ENCODE measurements at places on chromosomes 4 and X.

- DNase-seq = no peak
Measured at GRCh38 chr4:169024762-169025161, 14.7 kb upstream of the CBR4 start.

DNA sequence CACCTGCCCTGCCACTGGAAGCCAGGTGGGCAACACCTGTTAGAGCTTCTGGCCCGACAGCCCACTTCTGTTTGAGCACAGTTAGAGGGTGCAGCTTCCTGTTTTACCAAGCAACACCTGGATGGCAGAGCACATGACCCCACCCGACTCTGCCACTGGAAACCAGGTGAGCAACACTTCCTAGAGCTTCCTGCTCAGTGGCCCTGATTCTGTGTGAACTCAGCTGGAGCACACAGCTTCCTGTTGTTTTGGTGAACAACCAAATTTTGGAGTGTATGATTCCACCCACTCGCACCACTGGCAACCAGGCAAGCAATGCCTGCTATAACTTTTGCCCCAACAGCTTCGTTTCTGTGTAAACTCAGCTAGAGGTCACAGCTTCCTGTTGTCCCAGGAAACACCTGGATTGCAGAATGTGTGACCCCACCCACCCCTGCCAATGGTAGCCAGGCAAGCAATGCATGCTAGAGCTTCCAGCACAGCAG lies 163.8 kb upstream of the KLF8 start:
- no peak for DNase-seq

DNA sequence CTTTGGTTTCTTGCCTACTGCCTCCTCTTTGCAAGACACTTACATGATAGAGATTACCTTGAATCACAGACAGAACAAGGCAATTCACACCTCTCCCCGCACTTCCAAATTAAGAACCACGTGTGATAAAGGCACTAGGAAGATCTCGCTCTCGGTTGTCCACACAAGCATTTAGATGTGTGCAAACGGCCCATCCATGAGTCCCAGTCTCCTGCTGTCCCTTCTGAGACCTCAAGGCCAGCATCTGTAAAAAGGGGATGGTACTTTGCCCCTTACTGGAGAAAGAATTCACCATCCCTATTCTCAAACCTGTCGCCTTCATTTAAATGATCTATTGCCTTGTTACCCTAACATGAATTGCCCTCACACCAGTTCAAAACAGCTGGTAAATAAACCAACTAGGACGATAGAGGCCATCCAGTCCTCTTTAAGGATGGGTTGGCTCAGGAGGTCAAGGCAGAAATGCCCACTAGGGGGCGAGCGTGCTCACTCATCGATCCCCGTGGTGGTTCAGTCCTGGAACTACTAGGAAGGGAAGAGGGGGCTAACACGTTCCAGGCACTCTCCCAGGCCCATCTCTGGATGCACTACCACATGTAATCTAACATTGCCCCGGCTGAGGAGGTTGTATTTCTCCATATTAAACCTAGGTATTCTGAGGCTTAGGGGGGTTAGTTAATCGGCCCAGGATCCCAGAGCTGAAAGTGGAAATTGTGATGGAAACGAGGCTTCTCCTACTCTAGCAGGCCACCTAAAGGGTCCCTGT lies 95.8 kb downstream of the DHX15 start:
- peak; percentile 89 for DNase-seq

GRCh38 chr4:61933527-61933926 lies 733.4 kb downstream of the ADGRL3 start:
- DNase-seq = no peak

DNA sequence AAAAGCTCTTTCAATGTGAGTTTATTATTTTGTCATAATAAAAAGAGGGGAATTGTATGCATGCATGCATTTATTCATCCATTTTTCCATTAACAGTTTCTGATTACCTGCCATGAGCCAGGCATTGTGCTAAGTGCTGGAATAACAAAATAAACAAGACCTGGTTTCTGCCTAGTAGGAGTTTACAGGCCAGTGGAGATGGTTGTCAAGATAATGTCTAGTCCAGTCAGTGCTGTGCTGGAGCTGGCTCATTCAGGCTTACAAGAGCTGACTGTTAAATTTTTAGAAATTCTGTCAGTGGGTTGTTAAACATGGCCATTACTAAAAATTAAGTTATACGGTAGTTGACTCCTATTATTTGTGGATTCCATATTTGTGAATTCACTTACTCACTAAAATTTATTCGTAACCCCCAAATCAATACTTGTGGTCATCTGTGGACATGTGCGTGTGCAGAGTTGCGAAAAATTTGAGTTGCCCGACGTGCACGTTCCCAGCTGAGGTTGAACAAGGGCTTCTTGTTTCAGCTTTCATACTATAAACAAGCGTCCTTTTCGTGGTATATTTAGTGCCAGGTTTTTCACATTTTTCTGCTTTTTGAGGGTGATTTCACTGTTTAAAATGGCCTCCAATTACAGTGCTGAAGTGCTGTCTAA lies 172.3 kb upstream of the RPS6KA3 start:
- no peak for DNase-seq

DNA sequence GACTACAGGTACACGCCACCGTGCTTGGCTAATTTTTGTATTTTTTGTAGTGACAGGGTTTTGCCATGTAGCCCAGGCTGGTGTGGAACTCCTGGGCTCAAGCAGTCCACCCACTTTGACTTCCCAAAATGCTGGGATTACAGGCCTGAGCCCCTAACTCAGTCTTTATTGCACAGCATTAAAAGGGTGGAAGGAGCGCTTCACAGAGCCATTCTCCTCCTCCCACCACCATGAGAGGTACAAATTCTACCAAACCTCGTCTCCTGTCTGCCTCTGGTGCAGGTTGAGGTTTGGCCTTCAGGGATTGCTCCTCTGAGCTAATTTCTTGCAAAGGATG lies 52.3 kb downstream of the TLR10 start:
- DNase-seq = no peak

DNA sequence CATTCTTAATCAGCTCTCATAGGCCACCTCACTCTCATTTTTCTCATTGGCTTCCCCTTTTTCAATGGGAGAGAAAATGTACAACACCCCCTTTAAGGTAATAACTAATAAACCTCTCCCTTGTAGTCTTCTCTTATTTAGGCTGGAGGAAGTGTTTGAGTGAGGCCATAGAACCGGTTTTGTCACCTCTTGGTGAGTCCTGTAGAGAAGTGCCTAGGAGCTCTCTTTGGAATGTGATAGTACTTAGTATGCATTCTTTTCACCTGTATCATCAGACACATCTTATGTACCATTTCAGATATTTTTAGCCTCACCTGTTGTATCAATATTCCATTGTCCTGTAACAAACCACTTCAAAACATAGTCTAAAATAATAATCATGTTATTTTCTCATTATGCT lies 3.5 kb upstream of the TAB3 start:
- DNase-seq = no peak

- DNase-seq = peak; percentile 54
Measured at GRCh38 chr4:2290974-2291704, 29.2 kb upstream of the MXD4 start.

DNA sequence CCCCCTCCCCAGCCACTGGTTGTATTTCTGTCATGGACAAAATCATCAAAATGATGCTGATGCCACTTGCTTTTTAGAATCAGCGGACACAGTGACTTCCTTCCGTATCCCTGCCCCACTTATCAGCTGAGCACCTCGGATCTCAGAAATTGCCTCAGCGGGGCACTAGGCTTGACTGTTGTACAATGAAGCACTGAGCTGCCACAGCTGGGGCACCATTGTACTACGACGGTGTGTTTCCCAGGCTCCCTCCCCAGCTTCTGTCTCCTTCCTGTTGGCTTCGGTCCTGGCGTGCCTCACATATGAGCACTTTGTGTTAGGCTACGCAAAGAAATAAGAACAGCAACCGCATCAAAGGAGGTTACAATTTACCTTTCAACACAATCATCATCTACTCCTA lies 82.4 kb downstream of the F11 start:
- DNase-seq = peak; percentile 27

DNA sequence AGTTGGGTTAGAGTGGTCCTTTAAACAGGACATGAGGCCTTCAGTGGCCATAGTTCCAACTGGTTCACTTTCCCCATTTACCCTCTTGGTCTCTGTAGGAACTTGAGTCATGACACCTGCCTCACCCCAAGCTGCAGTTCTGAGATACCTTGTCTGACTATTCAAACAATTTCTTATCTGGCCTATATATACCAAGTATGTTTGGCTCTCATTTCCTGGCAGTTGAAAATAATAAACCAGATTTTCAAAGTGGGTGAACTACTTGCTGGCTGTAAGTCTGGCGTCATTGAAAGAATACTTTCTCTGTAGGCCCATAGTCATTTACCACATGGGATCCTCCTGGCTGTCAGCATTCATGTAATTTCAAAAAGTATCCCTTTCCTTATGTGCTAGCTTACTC lies 228.8 kb downstream of the SHROOM3 start:
- no peak for DNase-seq

- peak; percentile 26 for DNase-seq
Measured at GRCh38 chr4:82851885-82852750, 38.8 kb downstream of the SEC31A start.

DNA sequence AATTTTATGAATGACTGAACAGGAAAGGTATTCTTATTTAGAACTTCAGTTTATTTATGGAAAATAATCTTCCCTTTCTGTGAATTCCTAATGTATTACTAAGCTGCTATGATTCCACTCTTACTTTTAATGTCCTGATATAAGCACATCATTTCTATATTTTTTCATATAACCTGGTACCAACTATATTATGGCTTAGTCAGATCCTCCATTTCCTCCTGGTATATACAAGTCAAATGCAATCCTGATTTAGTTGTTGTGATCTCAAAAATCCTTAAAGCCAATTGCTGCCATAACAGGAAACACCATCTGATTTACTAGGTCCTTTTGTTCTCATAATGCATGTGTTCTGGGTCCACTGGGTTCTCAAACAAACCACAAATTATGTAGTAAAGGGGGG lies 26.8 kb downstream of the TRMT2B start:
- no peak for DNase-seq

DNA sequence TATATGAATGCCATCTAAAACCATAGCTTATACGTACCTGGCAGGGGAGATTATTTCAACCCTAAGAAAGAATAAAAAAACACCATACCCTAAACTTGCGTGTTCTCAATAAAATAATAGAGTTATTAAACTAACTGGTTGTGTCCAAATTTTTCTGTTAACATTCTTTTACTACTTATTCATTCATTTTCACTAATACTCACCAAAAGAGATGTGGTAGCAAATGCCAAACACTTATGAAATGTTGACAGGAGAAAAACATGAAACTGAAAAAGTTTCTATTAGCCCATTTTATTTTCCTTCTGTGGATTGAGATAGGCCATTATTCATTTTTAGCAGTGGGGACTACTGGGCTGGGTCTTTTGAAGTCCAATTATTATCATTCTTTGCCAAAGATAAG lies 102.0 kb downstream of the TSPAN5 start:
- DNase-seq = no peak

GRCh38 chr4:113292371-113293042 lies 243.1 kb downstream of the ANK2 start:
- DNase-seq = peak; percentile 62

DNA sequence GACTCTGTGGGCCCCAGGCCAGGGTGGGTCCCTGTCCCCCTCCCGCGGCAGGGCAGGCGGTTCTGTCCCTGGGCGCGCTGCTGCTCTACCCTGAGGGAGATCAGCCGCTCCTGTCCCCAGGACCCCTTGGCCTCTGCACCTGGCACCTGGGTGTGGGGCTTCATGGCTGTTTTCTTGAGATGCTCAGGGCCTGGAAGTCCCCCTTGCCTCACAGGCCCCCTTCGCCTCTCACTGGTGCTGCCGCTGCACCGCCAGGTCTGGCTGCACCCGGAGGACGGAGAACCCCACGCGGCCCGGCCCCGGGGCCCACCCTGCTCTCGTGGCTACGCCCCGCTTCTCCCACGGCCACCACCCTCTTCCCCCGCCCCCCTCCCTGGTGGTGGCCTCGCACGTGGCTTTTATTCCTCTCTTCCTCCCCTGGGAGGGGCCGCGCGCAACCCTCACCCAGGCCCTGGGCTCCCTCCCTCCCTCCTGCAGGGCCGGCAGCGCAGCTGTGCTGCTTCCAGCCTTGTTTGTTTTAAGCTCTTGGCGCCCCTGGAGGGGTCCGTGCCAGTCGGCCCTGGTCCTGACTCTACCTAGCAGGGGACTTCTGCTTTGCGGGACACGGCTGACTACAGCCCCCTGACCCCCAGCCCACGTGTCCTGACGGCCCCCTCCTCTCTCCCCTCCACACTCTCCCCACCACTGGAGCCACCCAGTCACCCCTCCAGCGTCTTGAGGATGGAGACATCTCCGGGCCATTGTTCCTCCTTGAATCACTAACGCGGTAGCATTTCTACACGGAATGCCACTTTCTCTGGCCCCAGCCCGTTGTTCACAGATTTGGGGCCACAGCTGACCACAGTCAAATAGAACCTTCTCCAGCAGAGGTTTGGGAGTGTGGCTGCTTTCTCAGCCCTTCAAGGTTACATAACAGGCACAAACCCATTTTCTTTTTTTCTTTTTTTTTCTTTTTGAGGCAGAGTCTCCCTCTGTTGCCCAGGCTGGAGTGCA lies 20.6 kb upstream of the CLDN24 start:
- DNase-seq = peak; percentile 69

DNA sequence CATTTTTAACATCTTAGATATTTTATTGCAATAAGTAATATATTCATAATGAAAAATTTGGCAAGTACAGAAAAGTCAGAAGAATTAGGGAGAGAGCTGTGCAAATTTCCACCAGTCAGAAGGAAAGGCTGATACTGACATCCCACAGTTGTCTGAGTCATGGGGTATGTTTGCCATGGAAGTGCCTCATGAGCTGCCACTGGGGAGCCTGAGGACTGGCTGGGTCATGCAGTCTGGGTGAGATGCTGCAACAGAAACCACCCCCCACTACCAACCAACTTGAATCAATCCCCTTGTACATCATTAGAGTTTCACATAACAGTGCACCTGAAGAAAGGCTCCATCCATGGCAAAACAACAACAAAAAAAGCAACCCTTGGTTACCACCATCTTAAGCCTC lies 45.2 kb upstream of the ENPP6 start:
- DNase-seq = no peak

GRCh38 chr4:113738251-113738650 lies 23.3 kb downstream of the CAMK2D start:
- DNase-seq = no peak

DNA sequence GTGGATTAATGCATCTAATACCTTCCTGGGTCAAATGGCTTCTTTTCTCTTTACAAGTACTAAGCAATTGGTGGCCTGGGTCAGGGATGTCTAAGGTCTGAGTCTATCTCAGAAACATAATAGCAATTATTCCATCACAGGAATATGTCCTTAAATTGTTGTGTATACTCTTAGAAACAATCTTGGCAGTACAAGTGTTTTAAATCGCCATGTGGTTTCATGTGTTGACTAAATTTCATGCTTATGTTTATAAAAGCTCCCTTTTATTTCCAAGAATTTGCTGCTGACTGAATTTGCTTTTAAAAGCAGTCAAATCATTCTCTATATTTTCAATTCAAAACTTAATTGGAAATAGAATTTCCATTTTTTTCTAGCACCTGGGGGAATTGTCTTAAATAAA lies 125.3 kb upstream of the PACRGL start:
- DNase-seq = no peak

DNA sequence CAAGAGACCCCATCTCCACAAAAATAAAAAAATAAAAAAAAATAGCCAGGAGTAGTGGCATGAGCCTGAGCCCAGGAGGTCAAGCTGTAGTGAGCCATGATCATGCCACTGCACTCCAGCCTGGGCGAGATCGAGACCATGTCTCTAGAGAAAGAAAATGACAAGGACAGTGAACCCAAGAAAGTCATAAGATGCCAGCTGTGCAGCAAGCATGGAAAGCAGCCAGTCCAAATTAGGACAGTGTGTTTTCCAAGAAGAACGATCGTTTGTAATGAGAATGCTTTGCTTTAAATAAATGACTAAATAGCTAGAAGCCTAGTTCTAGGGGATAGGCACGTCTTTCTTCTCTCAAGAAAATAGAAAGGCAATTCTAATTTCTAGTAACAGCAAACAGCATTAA lies 58.4 kb upstream of the MSANTD1 start:
- DNase-seq = no peak

All from H7 (cell line).